ENCODE measurements at places on chromosomes 7 and 10.

- no peak for DNase-seq
Measured at GRCh38 chr7:92255308-92255707, 9.5 kb downstream of the ANKIB1 start.

DNA sequence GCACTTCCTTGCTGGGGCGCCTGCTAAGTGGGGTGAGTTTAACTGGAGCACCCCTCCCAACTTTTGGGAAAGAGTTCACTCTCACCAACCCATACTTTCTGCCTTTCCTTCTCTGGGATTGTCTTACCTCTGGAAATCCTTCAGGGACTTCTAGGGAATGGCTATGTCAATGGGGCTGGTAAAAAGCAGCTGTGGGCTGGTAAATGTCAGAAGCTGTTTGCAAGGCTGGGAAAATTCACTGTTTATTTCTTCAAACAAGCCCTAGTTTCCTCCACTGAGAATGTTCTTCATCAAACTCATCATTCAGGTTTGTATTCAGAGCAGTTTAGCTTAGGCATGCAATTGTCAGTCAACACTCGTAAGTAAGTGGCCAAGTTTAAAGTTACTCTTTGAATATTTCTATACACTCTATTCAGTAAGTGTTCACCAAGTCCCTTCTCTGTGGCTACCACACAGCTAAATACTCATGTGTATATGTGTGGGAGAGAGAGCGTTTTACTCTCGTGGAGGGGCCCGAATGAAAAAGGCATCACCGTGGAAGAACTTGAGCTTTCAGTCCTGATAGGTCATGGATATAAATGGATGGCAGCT lies 654.8 kb downstream of the LRMDA start:
- DNase-seq, result no peak

DNA sequence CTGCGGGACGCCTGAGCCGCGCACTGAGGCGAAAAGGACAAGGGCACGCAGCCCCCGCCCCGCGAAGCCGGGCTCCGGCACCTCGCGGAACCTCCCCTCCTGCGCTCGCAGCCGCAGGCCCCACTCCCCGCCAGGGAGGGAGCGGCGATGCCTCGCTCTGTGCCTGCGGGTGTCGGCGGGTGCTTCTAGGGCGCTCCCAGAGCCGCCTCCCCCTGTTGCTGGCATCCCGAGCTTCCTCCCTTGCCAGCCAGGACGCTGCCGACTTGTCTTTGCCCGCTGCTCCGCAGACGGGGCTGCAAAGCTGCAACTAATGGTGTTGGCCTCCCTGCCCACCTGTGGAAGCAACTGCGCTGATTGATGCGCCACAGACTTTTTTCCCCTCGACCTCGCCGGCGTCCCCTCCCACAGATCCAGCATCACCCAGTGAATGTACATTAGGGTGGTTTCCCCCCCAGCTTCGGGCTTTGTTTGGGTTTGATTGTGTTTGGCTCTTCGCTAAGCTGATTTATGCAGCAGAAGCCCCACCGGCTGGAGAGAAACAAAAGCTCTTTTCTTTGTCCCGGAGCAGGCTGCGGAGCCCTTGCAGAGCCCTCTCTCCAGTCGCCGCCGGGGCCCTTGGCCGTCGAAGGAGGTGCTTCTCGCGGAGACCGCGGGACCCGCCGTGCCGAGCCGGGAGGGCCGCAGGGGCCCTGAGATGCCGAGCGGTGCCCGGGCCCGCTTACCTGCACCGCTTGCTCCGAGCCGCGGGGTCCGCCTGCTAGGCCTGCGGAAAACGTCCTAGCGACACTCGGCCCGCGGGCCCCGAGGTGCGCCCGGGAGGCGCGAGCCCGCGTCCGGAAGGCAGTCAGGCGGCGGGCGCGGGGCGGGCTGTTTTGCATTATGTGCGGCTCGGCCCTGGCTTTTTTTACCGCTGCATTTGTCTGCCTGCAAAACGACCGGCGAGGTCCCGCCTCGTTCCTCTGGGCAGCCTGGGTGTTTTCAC lies 519 bp downstream of the ITGB8 start:
- DNase-seq, result peak; percentile 46

DNA sequence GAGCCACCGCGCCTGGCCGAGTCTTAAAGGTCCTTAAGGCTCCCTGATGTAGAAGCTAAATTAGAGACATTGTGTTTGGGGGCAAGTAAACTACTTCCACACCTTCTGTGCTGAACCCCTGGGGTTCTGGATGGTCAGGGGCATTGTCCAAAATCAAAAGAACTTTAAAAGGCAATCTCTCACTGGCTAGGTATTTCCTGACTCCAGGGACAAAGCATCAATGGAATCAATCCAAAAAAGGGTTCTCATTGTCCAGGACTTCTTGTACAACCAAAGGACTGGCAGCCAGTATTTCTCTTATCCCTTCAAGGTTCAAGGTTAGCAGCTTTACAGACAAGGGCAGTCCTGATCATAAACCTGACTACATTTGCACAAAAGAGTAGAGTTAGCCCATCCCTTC lies 24.0 kb downstream of the SRPK2 start:
- no peak for DNase-seq

- no peak for DNase-seq
Measured at GRCh38 chr7:112594397-112594796, 113.6 kb downstream of the LSMEM1 start.

GRCh38 chr10:69353977-69354635 lies 62.6 kb downstream of the TACR2 start:
- no peak for DNase-seq

GRCh38 chr7:108062250-108063014 lies 59.5 kb upstream of the LAMB1 start:
- DNase-seq, result no peak

- DNase-seq, result no peak
Measured at GRCh38 chr7:132446666-132447278, 129.5 kb downstream of the PLXNA4 start.

- DNase-seq, result no peak
Measured at GRCh38 chr7:106883456-106884026, 18.5 kb downstream of the PIK3CG start.

- DNase-seq, result no peak
Measured at GRCh38 chr10:1120306-1120705, 64.1 kb downstream of the WDR37 start.

GRCh38 chr10:16777473-16778370 lies 39.5 kb downstream of the RSU1 start:
- DNase-seq, result no peak

- no peak for DNase-seq
Measured at GRCh38 chr7:106243893-106244292, 40.9 kb downstream of the NAMPT start.

Data from stimulated activated CD4-positive, alpha-beta T cell treated with anti-CD3 and anti-CD28 coated beads, Interleukin-15, amount 100 ng/mL, for 24 hours (primary cell).